ENCODE measurements at places on chromosomes 4 and X.

DNA sequence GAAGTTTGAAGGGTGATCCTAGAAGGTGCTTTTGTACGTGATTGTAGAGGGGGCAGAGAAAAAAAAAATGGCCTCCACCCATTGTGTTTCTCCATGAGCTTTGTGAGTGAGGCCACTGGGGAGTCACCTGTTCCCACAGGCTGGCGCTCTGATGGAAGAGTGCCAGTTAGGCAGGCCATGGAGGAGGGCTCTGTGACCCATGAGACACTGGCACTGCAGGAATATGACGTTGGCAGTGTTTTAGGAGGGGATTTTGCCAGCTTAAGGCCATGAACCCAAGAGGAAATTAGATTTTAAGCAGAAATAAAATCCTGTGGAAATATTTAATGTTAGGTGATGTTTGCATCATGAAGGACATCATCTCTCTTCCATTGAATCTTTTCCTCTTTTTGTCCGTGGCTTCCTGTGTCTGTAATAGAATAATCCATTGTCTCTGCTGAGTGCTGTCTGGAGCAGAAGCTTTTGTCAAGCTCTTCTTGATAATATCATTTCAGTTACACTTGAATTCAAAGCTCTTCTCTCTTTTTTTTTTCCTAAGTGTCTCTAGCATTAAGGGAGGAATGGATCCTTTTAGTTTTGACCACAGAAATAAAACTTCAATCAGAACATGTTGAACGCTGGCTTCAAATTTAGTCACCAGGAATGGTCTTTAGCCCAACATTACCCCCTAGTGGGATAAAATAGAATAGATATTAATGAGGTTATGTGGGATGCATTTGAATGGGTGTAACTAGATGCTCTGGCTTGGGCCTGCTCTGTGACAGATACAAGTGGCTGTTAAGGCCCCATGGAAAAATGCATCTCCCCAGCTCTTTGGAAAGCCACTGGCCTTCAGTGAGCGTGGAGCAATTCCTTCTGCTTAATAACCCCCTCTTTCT lies 41.0 kb upstream of the UCP1 start:
- DNase-seq: no peak

GRCh38 chr4:36208893-36209473 lies 35.3 kb downstream of the ARAP2 start:
- DNase-seq: no peak

DNA sequence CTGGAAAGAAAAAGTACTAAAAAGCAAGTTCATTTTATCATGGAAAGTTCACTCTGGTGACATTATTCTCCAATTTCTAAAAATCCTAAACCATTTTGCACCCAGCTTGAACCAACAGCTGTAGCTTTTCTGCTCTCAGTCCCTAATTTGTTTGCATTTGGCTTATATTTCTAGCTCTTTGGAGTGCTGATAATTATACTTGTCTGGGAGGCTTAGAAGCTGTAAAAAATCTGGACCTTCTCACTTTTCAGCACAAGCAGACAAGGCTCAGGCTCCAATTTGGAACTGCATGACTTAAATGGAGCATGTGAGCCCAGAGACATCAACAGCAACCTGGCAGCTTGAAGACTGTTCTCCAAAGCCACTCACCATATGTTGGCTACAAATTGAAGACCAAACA lies 170.9 kb upstream of the PCDH18 start:
- DNase-seq: no peak

- no peak for DNase-seq
Observed at GRCh38 chr4:87806520-87806919, 7.2 kb downstream of the IBSP start.

- no peak for DNase-seq
Observed at GRCh38 chrX:72685018-72685417, 29.1 kb downstream of the PHKA1 start.

GRCh38 chr4:13262816-13263215 lies 221.3 kb downstream of the RAB28 start:
- no peak for DNase-seq

GRCh38 chr4:125306112-125306511 lies 8.6 kb upstream of the FAT4 start:
- no peak for DNase-seq

GRCh38 chr4:52848254-52848653 lies 13.9 kb upstream of the RASL11B start:
- DNase-seq: no peak

DNA sequence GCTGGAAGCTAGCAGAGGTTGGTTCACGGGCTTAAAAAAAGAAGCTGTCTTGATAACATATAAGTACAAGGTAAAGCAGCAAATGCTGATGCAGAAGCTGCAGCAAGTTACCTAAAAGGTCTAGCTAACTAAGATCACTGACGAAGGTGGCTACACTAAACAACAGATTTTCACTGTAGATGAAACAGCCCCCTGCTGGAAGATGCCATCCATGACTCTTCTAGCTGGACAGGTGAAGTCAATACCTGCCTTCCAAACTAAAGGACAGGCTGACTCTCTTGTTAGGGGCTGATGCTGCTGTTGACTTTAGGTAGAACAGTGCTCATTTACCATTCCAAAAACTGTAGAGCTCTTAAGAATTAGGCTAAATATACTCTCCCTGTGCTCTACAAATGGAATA lies 99.5 kb downstream of the FBXW7 start:
- DNase-seq: no peak

- peak; percentile 38 for DNase-seq
Observed at GRCh38 chr4:5960252-5960880, 57.9 kb downstream of the C4orf50 start.

DNA sequence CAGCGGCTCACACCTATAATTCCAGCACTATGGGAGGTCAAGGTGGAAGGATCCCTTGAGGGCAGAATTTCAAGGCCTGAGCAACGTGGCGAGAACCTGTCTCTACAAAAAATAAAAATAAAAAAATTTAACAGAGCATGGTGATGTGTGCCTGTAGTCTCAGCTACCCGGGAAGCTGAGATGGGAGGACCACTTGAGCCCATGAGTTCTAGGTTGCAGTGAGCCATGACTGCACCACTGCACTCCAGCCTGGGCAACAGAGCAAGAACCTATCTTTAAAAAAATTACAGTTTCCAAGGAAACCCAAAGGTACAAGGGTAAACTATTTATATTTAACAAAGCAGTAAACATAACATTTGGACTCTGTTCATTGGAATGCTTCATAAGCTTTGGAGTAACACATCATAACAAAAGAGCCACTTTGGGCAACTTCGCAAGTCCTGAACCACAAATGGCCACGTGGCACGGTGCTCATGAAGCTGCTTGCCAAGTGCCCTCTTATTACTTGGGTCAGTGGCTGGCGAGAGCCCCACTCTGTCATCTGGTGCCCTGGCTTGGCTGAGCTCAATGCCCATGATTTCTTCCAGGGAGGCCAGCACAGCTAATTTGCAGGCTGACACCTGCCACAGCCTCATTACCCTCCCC lies 165.6 kb downstream of the SH3KBP1 start:
- no peak for DNase-seq

DNA sequence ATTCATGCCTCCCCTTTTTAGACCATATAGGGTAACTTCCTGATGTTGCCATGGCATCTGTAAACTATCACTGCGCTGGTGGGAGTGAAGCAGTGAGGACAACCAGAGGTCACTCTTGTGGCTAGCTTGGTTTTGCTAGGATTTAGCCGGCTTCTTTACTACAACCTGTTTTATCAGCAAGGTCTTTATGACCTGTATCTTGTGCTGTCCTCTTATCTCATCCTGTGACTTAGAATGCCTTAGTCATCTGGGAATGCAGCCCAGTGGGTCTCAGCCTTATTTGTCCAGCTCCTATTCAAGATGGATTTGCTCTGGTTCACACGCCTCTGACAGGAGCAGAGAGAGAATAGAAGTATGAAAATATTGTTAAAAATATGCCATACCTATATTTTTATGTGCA lies 355.7 kb downstream of the ADGRL3 start:
- DNase-seq: peak; percentile 85

- peak; percentile 67 for DNase-seq
Observed at GRCh38 chrX:12901486-12901885, 4.9 kb upstream of the TLR8 start.

DNA sequence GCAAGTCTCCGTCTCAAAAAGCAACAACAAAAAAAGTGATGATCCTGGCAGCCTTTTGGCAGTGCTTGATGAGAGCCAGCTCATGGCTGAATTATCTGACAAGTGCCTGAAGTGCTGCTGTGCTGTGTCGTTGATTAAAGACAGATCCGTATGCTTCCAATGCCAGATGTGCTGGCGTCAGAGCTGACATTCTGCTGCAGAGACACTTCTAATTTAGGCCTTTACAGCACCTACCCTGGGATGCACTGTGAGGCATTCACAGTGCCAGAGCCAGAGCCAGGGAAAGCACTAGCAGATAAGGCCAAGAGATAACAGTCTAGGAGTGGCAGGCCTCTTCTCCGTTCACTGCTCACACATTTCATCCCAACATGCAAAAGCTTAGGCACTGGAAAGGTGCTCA lies 995.5 kb downstream of the RAB28 start:
- peak; percentile 95 for DNase-seq

DNA sequence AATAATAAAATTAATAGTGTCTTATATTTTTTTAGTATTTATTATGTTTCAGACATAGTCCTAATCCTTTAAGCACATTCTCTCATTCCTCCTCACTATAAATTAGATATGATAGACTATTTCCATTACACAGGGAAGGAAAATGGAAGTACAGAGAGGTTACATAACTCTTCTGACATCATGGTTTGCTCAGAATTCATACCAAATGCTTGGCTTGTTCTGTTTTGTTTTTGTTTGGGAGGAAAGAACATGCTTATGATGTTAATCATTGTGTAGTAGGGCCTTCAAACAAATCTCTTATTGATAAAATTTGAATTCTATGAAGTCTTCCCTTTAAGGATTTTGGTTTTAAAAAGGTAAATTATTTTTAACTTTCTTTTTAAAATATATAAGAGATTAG lies 59.5 kb downstream of the RXFP1 start:
- DNase-seq: no peak

DNA sequence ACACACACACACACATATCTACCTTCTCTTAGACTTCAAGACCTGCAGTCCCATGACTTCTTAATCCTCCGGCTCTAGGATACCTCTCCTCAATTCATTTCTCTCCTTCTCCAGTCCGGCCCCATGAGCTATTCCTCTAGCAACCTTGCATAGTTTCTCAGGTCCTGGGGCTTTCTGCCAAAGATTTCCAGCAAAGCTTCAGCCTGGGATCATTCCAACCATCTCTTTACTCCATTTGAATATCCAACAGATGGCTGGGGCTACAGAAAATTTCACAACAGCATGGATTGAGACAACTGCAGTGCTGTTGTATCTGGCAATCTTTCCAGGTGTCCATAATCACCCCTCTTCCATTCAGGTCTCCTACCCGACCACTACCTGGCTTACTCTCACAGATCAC lies 184.1 kb downstream of the DCHS2 start:
- DNase-seq: no peak

DNA sequence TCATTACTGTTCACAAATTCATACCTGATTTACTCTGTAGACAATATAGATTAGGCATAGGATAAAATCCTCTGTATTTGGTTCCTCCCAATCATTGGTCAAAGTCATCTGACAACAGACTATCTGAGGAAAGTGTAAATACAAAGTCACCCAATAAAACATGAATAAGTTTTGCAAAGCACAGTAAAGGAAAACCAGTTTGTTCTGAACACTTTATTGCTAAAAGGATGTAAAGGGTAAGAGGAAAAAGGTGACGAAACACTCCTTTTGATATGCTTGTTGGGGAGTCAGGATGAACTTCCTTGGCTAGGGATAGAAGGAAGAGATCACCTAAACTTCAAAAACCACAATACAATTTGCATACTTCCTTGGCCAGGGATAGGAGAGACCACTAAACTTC lies 10.9 kb downstream of the MAD2L1 start:
- DNase-seq: no peak

GRCh38 chr4:113756005-113756410 lies 5.5 kb downstream of the CAMK2D start:
- DNase-seq: no peak
